Vagina (tissue), 2 donors: ENCODE measurements at places on chromosomes 3 and 15.

DNA sequence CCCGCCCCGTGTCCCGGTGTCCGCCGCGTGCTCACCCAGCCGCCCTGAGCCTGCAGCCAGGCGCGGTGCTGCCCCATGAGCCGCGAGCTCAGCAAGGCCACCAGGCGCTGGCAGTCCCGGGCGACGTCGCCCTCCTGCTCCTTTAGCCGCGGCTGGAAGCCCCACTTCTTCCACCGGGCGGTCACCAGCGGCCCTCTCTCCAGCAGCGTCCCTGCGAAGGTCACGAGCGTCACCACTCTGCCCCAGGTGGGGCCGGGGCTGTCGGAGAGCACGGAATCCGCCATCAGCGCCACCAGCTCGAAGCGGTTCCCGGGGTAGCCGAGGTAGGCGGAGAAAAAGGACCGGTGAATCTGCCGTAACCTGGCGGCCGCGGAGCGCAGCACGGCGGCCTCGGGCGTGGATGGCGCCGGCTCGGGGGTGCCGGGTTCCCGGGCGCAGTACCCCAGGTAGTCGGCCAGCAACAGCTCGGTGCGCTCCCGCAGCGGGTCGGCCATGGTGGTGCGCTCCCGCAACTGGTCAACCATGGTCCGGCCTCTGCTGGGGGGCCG, 298 bp downstream of the BCL2L10 start:
- DNase-seq: no peak

DNA sequence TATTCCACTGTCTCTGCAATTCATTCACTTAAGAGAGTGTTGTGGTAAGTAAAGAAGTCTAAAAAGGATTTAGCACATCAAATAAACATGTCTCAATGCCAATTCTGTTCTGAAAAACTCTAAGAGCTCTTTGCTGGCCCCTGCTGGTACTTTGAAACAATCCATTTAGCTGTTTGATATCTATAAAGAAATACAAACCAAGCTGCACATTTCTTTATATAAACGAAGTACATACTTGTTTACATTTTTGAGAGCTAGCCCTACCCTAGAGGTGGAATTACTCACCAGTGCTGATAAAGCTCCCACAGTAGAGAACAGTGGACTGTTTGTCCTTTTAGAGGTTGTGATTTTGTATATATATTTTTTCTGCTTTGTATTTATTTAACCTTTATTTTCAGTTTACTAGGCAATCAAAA, 75.5 kb downstream of the NEDD4 start:
- DNase-seq: no peak

GRCh38 chr3:190013943-190014924, 106.5 kb downstream of the P3H2 start:
- no peak for DNase-seq

GRCh38 chr15:45780352-45780751, 145.5 kb downstream of the SQOR start:
- DNase-seq: no peak
